ENCODE measurements at places on chromosomes 1 and 21.

- DNase-seq = no peak
Measured at GRCh38 chr1:3930301-3931006, 30.4 kb upstream of the C1orf174 start.

GRCh38 chr1:177082855-177083693 lies 81.4 kb downstream of the ASTN1 start:
- DNase-seq = no peak

DNA sequence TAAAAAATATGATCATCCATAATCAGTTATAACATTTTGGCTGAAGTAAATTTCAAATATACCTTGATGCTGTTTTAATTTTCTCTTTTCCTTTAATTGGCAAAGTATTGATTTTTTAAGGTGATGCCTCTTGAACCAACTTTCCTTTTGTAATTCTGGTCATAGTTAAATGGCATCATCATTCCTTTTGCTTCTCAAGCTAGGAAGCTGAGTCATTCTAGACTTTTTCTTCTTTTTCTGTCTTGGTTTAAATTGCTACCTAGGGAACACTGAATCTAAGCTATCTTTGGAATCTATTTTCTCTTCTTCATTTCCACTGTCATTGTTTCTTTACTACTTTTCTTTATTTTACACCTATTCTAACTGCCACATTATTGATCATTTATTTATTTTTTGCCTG lies 162.7 kb downstream of the HMCN1 start:
- no peak for DNase-seq

DNA sequence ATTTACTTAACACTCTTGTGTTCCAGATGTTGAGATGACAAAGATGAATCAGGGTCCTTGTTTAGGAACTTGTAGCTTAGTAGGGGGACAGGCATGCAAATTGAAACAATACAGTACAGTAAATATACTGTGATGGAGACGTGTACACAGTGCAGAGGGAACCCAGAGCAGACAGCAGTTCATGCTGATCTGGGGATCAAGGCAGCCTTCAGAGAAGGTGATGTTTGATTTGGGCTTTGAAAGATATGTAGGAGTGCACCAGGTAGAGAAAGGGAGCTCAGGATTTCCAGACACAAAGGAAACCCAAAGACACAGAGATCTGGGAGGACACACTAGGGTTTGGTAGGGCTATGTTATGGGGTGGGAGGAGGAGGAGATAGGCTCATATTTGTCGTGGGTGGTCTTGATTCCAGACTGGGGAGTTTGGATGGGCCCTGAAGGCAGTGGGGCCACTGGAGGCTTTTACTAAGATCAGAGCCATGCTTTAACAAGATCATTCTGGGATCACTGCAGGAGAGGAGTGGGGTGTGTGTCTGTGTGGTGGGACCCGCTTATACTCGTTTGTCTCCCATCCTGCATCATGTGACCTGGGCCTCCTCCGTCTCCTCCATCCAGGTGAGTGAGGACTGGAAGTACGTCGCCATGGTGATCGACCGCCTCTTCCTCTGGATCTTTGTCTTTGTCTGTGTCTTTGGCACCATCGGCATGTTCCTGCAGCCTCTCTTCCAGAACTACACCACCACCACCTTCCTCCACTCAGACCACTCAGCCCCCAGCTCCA lies 7.8 kb downstream of the CHRNB2 start:
- no peak for DNase-seq

DNA sequence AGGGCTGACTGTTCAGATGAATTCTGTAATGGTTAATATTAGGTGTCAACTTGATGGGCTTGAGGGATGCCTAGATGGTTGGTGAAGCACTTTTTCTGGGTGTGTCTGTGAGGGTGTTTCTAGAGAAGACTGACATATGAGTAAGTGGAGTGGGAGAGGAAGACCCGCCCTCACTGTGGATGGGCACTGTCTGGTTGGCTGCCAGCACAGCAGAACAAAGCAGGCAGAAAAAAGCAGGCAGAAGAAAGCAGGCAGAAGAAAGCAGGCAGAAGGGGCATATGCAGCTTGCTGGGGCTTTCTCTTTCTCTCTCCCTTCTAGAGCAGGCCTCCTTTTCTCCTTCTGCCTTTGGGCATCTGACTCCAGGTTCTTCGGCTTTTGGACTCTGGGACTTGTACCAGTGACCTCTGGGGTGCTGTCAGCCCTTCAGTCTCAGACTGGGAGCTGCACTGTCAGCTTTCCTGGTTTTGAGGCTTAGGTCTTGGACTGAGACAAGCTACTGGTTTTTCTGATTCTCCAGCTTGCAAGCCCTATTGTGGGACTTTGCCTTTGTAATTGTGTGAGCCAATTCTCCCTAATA lies 42.9 kb upstream of the CD2 start:
- DNase-seq = no peak

GRCh38 chr21:14121719-14122118 lies 89.0 kb downstream of the LIPI start:
- no peak for DNase-seq

GRCh38 chr1:169708647-169709046 lies 2.8 kb downstream of the SELL start:
- DNase-seq = no peak

GRCh38 chr1:10522322-10522860 lies 47.6 kb downstream of the PEX14 start:
- no peak for DNase-seq

GRCh38 chr21:36694031-36694515 lies 4.8 kb upstream of the SIM2 start:
- DNase-seq = no peak

DNA sequence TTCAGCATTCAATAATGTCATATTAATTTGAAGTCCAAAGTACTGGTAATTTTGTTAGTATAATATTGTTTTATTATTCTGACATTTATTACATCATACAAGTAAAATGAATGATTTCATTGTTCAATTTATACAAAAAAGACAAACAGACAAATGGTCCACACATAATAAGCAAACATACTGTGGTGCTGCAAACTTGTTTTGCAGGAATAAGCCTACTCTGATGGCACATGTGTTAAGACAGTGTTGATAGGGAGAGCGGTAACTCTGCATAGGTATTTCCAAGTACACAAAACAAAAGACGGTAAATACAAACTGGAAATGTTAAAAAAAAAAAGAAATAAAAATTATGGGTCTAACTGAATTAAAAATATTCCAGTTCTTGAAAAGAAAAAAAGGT lies 59.7 kb upstream of the DPYD start:
- no peak for DNase-seq

DNA sequence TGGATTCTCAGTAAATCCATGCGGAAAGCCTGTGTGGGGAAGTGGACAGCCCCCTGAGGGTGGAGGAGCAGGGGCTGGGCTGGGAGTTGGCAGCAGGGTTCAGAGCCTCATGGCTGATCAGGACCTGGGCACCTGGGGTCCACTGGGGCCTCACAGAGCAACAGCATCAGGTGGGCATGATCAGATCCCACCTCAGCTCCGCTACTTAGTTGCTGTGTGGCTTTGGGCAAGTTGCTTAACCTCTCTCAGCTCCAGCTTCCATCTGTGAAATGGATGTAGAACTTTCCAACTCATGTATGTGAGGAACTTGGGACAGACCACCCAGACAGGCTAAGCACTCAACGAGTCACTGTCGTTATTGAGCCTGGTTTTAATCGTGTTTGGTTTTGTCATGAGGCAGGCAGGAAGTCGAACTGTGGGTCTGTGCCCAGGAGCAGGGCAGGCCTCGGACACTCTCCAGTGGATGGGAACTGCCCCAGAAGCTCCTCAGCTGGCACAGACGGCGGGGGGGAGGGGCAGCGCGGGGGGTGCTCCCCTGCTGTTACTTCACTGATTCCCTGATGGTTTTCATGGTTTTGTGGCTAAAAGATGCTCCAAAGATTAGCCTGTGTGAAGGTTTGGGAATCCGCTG lies 155.8 kb upstream of the TMEM51 start:
- no peak for DNase-seq

DNA sequence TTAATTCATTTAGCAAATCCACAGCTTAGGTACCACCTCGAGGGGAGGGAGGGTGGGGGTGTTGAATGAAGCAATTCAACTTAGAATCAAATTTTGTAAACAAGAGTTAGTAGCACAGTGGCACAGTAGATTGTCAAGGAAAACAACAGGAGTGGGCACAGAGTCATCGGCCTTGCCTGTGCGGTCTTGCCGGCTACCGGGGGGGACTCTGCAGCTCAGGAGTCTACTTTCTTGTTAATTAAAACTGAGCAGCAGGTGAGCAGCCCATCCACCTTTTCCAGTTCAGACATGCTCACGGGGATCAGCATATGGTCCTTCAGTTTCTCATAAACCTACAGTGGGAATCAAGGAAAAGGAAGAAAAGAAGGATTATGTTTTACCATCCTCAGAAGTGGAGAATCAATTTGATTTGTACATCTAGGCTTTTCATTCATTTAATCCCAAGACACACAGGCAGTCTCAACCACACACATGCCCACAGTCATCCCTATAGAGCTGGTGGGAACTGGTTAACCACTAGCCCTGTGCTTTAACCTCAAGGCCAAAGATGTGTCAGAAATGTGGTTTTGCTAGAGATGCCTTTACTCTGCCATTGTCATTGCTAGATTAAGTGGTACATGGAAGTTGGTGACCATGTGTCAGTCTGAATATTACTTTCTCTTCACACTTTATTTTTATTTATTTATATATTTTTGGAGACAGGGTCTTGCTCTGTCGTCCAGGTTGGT lies 45.0 kb upstream of the BCL10 start:
- peak; percentile 90 for DNase-seq

GRCh38 chr1:242083742-242084141 lies 84.8 kb upstream of the MAP1LC3C start:
- no peak for DNase-seq

GRCh38 chr1:212612041-212612961 lies 3.7 kb downstream of the ATF3 start:
- no peak for DNase-seq

- no peak for DNase-seq
Measured at GRCh38 chr1:183568176-183569021, 21.9 kb downstream of the NCF2 start.

DNA sequence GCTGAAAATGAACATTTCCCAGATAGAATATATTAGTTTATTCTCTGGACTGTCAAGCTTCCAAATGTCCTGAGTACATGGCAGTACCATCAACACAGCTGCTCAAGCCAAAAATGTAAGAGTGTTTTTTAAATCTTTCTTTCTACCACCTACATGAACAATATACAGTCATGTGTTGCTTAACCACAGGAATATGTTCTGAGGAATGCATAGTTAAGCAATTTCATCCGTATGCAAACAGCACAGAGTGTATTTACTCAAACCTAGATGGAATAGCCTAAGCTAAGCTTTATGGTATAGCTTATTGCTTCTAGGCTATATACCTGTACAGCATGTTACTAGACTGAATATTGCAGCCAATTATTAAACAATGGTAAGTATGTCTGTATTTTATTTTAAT lies 561.9 kb upstream of the ADGRL4 start:
- no peak for DNase-seq

DNA sequence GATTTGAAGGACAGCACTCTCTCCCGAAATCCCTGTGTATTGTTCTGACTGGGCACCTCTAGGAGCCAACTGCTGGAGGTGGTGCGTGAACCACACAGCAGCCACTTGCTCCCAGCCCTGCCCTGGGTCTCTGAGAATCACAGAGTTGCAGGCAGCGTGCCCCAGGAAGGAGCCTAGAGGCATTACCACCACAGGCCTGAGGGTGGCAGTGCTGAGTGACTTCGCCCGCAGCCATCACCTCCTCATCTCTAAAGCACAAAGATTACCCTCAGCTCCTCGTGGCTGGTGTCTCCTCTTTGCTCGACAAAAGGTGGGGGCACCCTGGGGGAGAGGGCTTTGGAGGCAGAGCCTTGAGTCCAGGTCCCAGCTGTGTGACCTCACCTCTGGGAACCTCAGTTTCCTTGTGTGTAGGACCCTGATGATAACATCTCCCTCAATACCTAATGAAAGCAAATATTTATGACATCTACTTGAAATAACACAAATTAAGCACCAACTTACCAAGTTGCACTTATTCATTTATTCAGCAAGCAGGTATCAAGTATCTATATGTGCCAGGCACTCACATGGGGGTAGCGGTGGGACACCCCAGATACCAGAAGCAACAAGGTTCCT lies 86.3 kb downstream of the VWA5B1 start:
- no peak for DNase-seq

- DNase-seq = no peak
Measured at GRCh38 chr1:98387701-98388100, 273.8 kb upstream of the SNX7 start.

DNA sequence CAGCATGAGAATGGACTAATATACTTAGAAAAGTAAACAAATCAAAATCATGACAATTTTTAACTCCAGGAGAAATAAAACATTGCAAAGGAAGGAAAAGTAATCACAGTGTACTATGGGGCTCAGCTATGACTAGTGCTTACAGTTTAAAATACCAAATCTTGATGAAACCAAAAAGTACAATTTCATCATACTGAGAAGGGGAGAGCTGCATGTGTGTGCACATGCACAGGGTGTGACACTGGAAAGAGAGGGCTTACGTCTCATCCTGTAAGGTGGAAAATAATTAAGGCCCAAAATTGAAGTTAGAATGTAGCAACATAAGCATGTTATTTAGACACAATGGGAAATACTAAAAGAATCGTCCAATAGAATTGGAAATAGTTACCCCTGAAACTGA lies 64.6 kb downstream of the OMA1 start:
- DNase-seq = no peak

GRCh38 chr1:63622849-63623566 lies 29.8 kb downstream of the PGM1 start:
- DNase-seq = no peak

DNA sequence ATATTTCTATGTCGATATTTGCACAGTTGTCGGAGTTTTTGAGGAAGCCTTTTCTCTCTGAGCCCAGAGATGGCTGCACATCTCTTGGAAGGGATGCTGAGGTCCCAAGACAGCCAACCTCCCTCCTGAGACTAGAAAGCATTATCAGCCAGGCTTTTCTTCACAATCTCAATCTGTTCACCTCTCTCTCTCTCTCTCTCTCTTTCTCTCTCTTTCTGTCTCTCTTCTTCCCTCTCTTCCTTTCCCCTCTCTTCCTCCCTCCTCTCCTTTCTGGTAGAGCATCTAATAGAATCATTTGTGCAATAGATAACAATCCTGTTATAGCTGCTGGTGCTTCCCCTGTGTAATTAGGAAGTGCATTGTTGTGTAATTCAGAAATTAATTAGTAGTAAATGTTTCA lies 131.8 kb downstream of the CAPN8 start:
- no peak for DNase-seq

GRCh38 chr21:19461481-19462205 lies 1058.1 kb upstream of the TMPRSS15 start:
- no peak for DNase-seq

- peak; percentile 57 for DNase-seq
Measured at GRCh38 chr1:156889802-156890580, 3.5 kb upstream of the PEAR1 start.

GRCh38 chr1:88009916-88010315 lies 674.2 kb upstream of the PKN2 start:
- no peak for DNase-seq

DNA sequence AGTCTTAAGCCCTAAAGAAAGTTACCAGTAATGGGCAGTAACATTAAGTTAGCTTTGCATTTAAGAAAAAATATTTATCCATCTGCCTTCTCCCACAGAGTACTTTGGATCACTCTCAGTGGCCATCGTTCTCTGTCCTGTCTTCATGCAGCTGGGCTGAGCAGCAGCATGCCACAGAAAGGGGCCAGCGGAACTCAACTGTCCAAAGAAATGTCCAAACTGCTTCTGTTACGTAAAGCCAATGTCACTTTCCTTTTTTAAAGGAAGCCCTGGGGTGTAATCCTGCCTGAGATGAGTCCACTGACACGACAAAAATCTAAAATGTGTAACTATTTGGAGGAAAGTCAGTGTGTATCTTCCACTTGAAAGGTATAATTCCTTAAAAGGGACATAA lies 291.6 kb downstream of the SMYD3 start:
- DNase-seq = no peak
